Pancreas (tissue), 10 donors: ENCODE measurements at places on chromosomes 3 and 15. TPM values are rescaled to one million over a fixed set of nuclear protein-coding genes. Genes with fewer than 3 reads are reported as not detected.

Gene IFT80
- 27.7 TPM for polyA plus RNA-seq

Gene SLC12A1
- polyA plus RNA-seq = 0.05 TPM

Gene RTP3
- not detected for polyA plus RNA-seq

Gene GYG1
- polyA plus RNA-seq = 37.8 TPM

Gene SCAANT1
- polyA plus RNA-seq = not detected

Gene ACTRT3
- 0.49 TPM for polyA plus RNA-seq

Gene HSPBAP1
- polyA plus RNA-seq = 20.4 TPM

Gene LRRC28
- polyA plus RNA-seq = 4.5 TPM

Gene GLDN
- 0.23 TPM for polyA plus RNA-seq

Gene SPATA12
- polyA plus RNA-seq = not detected

Gene RARRES1
- polyA plus RNA-seq = 2.6 TPM

Gene MCF2L2
- polyA plus RNA-seq = 0.80 TPM

Gene ALS2CL
- polyA plus RNA-seq = 61.1 TPM

Gene CCR1
- 0.82 TPM for polyA plus RNA-seq

Gene IGF2BP2
- polyA plus RNA-seq = 11.2 TPM

Gene PTH1R
- 34.8 TPM for polyA plus RNA-seq

Gene KLHL40
- polyA plus RNA-seq = 0.12 TPM

Gene SNURF
- polyA plus RNA-seq = 8.6 TPM

Gene RHOV
- 8.1 TPM for polyA plus RNA-seq

Gene NCEH1
- polyA plus RNA-seq = 2.6 TPM

Gene CCDC54
- not detected for polyA plus RNA-seq

Gene DUOXA2
- polyA plus RNA-seq = not detected
